Stimulated activated CD4-positive, alpha-beta T cell treated with anti-CD3 and anti-CD28 coated beads, Interleukin-1b, Interleukin-23, amount 100 ng/mL, for 1 hour (primary cell): ENCODE measurements at places on chromosomes 6 and 20.

DNA sequence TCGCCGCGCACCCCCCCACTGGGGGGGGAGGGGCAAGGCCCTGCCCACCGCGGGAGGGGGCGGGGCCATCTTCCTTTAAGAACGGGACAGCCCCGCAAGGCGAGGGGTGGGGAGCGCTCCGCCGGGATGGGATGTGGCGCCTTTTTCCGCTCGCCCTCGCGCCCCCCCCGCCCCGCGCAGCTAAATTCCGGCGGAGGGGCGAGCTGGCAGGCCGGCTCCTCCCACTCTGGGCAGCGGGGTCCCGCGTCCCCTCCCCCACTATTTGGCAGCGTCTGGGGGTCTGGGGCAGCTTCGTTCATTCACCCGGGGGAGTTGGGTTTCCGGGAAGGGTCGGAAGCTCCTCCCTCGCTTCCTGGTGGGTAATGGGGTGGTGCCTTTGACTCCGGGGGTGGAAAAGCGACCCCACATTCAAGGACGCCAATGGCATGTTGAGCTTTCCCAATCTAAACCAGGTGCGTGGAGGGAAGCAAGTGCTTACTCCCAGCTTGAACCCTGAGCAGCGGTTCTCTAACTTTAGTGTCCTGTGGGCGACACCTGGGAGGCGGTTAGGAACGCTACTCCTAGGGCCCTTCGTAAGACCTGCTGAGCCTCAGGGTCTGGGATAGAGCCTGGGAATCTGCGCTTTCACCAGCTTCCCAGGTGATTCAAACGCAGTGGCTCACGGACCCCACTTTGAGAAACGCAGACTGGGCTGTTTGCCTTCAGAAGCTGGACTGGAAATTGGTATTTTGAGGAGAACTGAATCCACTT lies 927 bp downstream of the ASXL1 start:
- peak; percentile 62 for DNase-seq

DNA sequence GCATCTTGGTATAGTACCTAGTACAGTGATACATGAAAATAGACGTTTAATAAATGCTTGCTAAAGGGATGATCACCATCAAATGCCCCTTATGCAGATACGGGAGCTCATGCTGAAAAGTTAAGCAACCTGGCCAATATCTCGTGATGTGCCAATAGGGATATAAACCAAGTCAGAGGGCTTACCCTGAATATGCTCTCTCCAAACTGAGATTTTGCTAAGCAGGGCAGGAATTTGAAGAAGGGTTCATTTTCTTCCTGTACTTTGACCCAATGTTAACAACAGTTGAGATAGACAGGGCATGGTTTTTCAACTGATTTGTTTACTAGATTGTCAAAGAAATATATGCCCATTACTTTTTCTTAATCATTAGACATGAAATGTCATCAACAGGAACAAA lies 219.3 kb upstream of the PREP start:
- no peak for DNase-seq

GRCh38 chr6:162100096-162100495 lies 627.5 kb downstream of the PRKN start:
- DNase-seq, result no peak

DNA sequence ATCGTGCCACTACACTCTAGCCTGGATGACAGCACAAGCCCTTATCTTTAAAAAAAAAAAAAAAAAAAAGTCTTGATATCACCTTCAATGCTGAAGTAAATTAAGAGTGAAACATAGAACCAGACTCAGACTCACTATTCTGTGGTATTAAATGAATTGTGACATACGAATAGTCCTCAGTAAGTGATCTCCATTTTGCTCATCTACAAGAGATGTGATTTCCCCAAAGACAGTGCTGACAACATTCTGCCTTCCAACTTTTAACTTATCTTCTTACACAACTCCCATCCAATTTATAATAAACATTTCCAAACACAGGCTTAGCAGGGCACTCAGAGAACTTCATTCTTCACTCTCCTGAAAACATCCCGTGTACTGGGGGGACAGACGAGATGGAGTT lies 8.0 kb downstream of the ZBTB24 start:
- DNase-seq, result no peak

- DNase-seq, result no peak
Observed at GRCh38 chr20:33648396-33649004, 13.6 kb upstream of the C20orf144 start.

DNA sequence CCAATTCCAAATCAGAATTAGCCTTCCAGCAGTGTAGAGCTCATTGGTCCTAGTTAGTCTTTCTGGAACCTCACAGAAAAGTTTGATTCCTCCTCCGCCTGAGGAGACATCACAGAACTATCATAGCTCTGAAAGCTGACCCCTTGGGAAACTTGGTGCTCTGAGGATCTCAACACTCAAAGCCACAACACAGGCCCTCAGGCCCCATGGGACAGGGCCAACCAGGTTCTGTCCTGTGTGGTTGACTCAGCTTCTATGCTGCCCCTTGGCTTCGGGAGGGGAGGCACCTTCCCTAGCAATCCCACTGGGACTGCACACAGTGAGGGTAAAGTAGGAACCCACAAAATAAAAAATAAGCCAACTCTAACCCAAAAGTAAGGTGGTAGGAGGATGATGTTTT lies 237.5 kb upstream of the ECI2 start:
- DNase-seq, result no peak

- no peak for DNase-seq
Observed at GRCh38 chr6:28209753-28210535, 15.1 kb upstream of the ZSCAN9 start.

DNA sequence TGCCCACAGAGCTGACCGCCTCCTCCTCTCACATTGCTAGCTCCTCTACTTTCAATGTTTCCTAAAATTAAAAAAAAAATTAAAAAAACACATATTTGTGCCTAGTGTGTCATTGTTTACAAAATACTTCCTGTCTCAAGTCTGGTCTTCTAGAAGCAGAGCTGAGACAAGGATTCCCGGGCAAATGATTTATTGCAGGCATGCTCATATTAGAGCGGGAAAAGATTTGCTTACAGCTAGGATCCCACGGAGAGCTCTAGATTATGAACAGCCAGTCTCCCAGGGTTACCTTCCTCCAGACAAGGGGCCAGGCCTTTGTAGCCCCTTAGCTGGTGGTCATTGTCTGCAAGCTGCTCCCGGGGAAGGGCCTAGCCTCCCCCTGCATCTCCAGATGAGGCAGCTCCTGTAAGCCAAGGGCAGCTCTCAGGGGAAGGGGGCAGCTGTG lies 9.4 kb downstream of the PACSIN1 start:
- no peak for DNase-seq

- DNase-seq, result no peak
Observed at GRCh38 chr6:81475646-81476045, 276.8 kb downstream of the TENT5A start.

DNA sequence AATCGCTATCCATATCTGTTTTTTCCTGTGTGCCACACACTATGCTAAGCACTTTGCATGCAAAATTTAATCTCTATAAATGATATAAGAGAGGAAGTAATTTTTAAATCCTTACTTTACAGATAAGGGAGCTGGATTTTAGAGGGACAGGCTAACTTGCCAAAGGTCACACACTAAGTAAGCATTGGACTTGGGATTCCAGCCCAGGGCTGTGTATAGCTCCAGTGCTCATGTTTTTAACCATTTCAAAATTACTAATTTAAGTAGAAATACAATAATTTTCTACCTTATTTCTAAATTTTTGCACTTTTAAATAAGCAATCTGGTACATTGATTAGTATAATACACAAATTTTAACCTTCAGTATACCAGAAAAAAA lies 144.6 kb downstream of the UST start:
- no peak for DNase-seq
